ENCODE measurements at places on chromosomes 4 and X.

DNA sequence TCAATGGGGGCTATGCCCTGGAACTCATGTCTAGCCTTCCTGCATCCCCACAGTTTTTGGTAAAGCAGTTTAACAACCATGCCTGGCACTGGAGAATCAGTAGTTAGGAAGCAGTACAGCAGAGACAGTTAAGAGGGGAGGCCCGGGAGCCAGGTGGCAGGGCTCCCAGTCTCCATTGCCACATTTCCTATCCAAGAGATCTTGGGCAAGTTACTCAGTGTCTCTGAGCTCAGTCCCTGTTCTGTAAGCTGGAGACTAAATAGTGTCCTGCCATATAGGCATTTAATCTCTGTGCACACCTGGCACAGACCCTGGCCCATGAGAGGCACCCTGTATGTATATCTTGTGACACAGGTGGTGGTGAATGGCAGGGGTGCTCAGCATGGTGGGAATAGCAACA lies 156.1 kb upstream of the EOLA2 start:
- DNase-seq: no peak

DNA sequence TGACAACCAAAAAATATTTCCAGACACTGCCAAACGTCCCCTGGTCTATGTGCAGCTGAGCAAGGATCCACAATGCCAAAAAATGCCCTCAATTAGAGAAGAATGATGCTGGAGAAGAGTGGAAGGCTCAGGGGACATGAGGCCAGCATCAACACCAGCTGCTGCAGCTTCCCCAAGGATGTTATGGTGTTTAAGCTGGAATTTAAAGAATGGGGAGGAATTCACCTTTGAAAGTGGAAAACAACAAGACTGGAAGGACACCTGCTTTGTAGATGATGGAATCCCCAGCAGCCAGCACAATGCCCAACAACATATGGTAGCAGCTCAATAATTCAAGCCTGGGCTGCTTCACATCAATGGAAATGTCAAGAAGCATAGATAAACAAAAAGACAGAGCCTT lies 20.3 kb upstream of the SMPX start:
- no peak for DNase-seq

GRCh38 chr4:125827696-125828052 lies 512.9 kb downstream of the FAT4 start:
- no peak for DNase-seq

GRCh38 chr4:152455311-152455710 lies 80.6 kb downstream of the FBXW7 start:
- DNase-seq: no peak

- no peak for DNase-seq
Measured at GRCh38 chr4:25485104-25485503, 108.0 kb downstream of the ANAPC4 start.

DNA sequence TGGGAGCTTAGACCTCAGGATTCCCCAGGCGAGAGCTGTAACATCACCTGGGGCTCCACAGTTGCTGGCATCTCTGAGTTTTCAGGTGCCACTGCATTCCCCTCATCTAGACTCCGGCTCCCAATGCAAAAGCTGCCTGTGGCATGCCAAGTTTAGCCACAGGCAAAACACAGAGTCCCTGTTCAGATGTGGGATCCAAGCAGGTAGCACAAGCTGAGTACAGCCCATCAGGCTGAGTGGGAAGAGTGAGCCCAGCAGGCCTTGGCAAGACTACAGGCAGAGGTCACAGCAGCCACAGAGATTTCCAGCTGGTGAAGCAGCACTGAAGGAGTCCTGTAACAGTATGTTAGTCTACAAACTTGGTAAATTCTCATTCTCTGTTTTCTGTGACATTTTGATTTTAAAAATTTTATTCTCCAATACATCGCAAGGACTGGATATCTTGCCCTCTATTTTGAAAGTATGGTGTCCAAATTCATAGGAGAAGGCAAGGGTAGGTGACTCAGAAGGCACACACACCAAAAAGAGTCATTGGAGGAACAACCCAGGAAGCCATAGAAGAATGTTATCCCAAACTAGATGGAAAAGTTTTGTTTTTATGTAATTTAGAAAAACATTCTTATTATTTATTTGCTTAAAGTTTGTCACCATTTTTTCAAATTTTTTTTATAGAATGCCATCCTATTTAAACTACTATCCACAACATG lies 13.6 kb upstream of the CXCL2 start:
- no peak for DNase-seq

GRCh38 chrX:103806862-103807474 lies 25.1 kb downstream of the RAB9B start:
- no peak for DNase-seq

GRCh38 chr4:7359400-7360062 lies 75.2 kb downstream of the PSAPL1 start:
- DNase-seq: no peak

DNA sequence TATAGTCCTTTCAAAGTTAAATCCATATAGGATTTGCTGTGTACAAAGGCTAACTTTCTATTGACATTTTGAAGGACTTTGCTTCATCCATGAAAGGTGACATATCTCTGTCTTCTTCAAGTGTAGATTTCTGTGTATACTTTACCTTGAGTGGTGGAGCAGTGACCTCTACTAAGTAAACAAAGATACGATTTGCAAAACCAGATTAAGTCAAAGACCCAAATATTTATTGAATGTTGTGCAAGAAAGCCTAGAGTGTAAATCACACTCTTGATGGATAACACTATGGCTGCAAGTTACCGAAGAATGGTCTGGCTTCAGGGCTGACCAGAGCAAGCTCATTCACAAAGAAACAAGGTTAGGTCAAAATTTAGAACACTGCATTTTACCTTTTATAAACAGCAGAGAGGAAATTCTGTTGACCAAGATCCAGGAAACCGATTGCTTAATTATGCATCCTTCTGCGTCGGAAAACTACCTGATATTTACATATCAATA lies 5.4 kb upstream of the FGG start:
- DNase-seq: no peak

DNA sequence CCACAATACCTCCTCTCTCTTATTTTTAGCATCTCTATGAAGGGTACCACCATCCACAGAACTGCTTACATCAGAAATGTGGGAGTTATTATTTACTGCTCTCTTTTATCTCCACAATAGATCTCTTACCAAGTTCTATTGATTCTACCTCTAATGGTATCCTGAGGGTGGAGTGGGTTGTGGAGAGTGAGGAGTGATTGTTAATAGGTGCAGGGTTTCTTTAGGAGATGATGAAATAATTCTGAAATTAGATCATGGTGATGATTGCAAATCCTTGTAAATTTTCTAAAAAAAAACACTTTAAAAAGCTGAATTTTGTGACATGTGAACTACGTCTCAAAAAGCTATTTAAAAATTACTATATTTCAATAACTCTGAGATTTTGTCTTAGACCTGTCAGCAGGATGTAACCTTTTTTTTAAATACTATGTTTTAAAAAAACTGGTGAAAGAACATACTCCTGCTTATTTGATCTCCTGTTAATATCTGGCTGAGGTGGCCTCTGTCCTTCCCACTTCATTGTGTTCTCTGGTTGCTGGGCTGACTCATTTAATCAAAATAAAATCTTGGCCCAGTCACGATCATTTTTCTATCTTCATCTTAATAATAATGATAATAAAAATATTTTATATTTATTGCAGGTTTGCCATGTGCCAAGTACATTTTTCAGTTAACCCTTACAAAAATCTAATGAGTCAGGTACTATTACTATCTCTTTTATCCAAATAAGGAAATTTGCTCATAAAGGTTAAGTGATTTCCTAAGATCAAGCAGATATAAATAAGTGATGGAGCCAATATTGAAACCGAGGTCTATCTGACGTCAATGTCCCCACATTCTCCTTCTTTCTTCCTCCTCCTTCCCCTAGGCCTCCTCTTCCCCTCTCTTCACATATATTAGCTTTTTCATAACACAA lies 73.5 kb downstream of the GLUD2 start:
- DNase-seq: no peak

- DNase-seq: no peak
Measured at GRCh38 chrX:49756692-49757091, 60.9 kb upstream of the PAGE1 start.

GRCh38 chr4:163878336-163879121 lies 384.0 kb downstream of the TMA16 start:
- DNase-seq: no peak

GRCh38 chr4:143531380-143531779 lies 17.9 kb downstream of the SMARCA5 start:
- no peak for DNase-seq

- DNase-seq: no peak
Measured at GRCh38 chr4:100497791-100498190, 20.0 kb downstream of the EMCN start.

- no peak for DNase-seq
Measured at GRCh38 chrX:30965767-30966166, 76.7 kb upstream of the TAB3 start.

GRCh38 chr4:76951672-76952010 lies 2.1 kb downstream of the SEPTIN11 start:
- no peak for DNase-seq

GRCh38 chrX:135923353-135923752 lies 29.8 kb downstream of the SAGE1 start:
- no peak for DNase-seq

DNA sequence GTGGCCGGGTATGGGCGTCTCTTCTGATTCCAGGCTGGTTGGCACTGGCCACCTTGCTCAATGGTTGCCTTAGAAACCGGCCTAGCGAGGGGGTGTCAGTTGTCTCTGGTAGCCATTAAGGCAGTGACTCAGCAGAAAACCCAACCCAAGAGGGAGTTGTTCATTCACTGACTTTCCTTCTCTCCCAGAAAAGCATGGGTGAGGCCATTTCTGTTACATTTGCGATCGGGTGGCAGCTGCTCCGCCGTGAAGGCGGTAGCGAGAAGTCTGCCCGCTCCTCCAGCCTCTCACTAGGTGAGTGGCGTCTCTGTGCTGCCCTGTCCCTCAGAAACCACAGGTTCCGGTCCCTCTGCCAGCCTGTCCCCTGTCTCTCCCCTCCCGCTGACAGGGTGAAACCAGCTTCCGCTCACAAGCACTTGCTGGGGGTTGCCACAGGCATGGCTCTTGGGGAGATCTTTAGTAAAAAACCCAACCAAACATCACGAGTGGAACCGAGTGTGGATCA lies 17.4 kb downstream of the IRAK1 start:
- DNase-seq: peak; percentile 44

DNA sequence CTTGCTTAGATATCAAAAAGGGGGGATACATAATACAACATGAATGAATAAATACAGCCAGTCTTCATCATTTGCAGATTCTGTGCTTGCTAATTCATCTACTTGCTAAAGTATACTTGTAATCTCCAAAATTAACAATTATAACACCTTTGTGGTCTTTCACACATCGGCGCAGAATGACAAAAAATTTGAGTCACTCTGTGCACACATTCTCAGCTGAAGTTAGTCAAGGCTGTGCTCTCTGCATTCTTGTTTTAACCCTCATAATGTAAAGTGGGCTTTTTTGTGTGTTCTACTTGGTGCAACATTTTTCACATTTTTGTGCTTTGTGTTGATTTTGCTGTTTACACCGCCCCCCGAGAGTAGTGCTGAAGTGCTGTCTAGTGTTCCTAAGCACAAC lies 65.8 kb upstream of the GPRIN3 start:
- DNase-seq: no peak

DNA sequence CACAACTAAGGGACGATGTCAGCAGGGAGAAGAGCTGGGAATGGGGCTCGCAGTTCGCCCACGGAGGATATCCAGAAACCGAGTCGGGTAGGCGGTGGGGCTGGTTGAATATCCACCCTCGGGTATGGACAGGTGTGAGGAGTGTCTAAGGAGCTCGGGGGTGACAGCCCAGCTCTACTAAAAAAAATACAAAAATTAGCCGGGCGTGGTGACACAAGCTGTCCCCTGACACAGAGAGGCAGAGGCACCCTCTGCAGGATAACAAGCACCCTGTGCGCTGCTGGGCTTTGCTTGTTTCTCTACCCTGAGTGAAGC lies 12.2 kb upstream of the ASMTL start:
- DNase-seq: no peak

- no peak for DNase-seq
Measured at GRCh38 chr4:102439236-102439614, 61.9 kb upstream of the NFKB1 start.

DNA sequence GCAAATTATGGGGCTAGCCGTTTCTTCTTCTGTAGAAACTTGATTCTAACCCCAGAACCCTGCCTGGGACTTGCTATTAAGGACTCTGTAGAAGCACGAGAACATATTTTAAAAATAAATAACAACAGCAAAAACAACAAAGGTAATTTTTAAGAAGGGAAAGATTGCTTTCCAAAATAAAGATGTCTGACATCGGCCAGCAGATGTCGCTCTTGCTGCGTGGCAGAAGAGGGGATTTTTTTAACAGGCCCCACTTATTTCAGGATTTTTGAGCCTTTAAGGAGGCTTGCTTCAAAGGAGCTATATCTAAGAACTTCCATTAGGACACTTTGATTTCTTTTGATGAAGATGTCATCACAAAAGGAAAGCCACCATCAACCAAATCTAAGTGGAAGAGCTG lies 62.8 kb upstream of the EGFL6 start:
- no peak for DNase-seq

DNA sequence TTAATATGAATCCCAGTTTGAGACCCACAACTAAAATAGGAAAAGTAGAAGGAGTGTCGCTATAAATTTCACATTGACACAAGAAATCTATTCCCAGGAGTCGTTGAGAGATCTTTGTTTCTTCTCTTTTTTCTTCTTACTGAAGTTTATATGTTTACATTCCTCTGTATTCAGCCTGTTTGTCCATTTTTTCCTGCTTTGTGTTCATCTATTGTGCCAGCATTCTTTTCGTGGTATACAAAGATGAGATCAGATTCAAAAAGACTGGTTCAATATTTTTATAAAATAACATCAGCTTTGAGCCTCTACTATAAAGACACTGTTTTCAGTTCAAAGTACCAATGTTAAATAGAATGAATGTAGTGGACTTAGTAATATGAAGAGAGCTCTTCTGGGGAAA lies 95.4 kb upstream of the MYOZ2 start:
- DNase-seq: no peak

- no peak for DNase-seq
Measured at GRCh38 chr4:7335344-7336066, 99.2 kb downstream of the PSAPL1 start.

DNA sequence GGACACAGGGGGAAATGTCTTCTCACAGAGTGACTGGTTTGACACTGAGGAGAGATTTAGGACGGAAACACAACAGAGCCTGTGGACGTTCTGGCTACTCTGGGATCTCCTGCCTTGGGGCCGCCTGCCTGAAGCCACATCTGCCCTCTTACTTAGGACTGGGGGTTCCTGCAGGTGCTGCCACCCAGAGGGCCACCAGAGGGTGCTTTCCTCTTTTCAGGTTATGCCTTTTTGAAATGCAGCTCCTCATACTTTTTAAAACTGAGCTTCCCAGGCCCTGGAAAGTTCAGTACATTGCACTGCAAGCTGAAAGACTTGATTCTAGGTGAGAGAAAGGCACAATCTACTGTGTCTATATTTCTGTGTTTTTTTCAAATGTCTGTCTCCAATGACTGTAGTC lies 92.2 kb upstream of the PGRMC2 start:
- no peak for DNase-seq
